Dermis blood vessel endothelial cell (primary cell): ENCODE measurements at places on chromosomes 3 and 15. TPM values are rescaled to one million over a fixed set of nuclear protein-coding genes. Genes with fewer than 3 reads are reported as not detected.

The PLSCR4 gene
- total RNA-seq, result 655 and 677 TPM in 2 replicates

The GOLGA8Q gene
- 0.09 and 0.85 TPM in 2 replicates for total RNA-seq

The SAMMSON gene
- total RNA-seq, result not detected in 2 replicates

The FSD2 gene
- total RNA-seq, result not detected in 2 replicates

The SLCO2A1 gene
- 4.9 and 10.7 TPM in 2 replicates for total RNA-seq

The GDPGP1 gene
- total RNA-seq, result 11.7 and 13.6 TPM in 2 replicates

The FOXB1 gene
- not detected in 2 replicates for total RNA-seq

The CCR9 gene
- total RNA-seq, result not detected in 2 replicates

DNA sequence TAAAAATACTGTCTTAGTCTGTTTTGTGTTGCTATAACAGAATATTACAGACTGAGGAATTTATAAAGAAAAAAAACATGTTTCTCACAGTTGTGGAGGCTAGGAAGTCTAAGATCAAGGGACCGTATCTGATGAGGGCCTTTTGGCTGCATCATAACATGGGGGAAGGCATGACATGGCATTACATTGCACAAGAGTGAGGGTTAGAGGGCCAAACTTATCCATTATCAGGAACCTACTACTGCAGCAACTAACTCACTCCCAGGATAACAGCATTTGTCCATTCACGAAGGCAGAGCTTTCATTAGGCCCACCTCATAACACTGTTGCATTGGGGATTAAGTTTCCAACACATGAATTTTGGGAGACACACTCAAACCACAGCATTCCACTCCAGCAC is 30.3 kb downstream of the SYN2 start:
- no peak for DNase-seq

DNA sequence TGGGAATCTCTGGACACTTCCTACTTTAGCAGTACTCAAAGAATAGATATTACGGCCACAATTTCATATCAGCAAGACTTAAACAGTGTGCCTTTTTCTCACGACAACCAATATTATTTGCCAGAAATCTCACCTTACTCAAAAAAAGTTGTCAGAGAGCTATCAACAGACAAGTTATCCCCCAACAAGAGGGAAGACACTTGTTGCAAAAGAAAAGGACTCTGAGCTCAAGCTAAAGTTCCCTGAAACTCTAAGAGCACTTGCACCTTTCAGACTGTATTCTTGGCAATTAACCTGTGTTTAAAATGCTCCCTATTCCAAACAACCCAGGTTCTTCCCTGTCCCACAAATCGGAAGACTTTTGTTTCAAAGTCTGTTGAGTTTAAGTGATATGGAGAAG is 4.5 kb downstream of the LRIG1 start:
- DNase-seq, result no peak

DNA sequence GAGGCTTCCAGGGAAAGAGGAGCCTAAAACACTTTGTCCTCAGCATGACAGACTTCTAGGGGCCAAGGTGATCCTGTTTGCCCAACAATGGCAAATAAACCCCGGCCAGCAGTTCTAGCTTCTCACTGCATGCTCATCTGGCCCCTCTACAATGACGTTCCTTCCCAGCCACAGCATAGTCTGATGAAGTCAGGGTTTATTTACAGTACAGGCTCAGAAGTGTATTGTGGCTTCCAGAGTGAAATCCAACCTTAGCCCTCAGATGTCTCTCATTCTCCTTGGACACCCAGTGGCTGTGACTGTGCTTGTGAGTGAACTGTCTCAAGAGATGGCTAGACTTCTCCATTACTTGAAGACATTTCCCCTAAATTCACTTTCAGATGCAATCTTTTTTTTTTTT is 40.8 kb downstream of the BFSP2 start:
- no peak for DNase-seq

DNA sequence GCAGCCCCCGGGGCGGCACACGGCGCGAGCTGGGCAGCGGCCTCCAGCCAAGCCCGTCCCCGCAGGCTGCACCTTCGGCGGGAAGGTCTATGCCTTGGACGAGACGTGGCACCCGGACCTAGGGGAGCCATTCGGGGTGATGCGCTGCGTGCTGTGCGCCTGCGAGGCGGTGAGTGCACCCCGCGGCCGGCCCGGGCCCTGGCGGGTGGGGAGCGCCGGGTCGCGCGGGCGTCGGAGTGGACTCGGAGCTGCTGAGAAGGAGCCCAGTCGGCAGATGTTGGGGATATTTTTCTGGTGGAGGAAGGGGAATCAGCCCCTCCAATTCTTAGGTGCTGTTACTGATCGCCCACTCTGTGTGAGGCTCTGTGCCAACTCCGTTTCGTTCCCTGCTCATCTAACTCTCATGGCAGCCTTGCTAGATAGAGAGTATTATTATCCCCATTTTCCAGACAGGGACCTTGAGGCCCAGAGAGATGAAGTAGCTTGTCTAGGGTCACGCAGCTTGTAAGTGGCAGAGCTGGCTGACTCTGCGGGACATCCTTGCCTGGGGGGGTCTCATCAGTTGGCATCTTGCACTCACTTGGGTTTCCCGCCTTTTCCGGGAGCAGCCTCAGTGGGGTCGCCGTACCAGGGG is 890 bp downstream of the CHRD start:
- no peak for DNase-seq

DNA sequence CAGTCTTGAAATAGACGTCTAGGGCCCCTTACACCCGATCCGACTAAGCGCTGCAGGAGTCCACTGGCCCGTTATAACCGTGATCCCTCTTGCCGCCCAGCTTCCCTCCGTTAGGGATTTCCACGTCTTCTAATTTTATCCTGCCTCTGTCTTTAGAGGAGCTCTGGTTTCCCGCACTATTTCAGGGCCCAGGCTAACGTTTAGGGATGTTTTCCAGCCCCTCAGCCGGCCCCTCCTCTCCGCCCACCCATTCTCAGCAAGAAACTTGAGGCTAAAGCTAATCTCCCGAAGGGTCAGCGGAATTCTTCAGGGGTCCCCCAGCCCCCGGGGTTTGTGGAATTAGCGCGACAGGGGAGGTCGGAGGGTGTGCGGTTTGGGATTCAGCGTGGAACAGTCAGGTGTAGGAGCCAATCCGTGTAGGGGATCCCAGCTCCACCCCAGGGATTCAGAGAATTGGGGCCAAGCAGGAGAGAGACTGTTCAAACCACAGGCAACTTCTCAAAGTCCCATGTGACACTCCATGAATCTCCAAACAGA is 1.6 kb downstream of the PTX3 start:
- peak; percentile 60 for DNase-seq

DNA sequence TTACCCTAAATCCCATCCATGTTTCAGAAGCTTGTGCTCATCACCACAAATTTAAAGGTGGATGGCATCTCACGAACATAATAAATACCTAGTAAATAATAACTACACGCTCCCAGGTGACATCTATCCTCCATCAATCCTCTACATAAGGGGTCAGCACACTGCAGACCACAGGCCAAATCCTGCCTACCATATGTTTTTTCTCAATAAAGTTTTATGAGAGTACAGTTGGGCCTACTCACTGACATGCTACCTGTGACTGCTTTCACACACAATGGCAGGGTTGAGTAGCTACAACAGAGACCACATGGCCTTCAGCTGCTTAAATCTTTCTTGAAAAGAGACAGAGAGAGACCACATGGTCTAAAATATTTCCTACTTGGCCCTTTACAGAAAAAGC is 105.9 kb downstream of the LMLN start:
- no peak for DNase-seq

DNA sequence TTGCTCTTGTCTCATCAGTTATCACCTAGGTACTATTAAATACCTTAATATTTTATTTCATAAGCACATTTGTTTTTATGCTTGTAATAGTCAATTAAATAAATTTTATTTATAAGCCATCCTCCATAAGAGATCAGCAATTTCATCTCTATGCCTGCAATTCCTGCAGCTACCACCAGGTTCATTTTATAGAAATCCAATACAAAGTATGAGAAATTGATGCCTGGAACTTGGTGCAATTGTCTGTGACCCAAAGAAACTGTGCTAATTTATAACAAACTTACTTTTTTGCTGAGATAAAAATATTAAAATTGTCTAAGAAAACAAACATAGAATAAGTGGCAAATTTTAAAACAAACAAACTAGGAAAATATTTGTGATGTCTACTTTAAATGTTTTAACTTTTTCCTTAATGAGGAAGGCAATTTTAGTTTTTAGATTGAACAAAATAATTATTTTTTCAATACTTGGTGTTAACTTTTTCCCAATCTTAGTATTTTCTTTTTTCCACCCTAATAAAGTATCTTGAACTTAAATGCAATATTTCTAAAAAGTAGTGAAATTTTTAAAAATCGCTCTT is 1026.6 kb downstream of the ROBO1 start:
- DNase-seq, result no peak

- DNase-seq, result no peak
Measured at GRCh38 chr3:115503394-115503793, 119.9 kb upstream of the GAP43 start.

DNA sequence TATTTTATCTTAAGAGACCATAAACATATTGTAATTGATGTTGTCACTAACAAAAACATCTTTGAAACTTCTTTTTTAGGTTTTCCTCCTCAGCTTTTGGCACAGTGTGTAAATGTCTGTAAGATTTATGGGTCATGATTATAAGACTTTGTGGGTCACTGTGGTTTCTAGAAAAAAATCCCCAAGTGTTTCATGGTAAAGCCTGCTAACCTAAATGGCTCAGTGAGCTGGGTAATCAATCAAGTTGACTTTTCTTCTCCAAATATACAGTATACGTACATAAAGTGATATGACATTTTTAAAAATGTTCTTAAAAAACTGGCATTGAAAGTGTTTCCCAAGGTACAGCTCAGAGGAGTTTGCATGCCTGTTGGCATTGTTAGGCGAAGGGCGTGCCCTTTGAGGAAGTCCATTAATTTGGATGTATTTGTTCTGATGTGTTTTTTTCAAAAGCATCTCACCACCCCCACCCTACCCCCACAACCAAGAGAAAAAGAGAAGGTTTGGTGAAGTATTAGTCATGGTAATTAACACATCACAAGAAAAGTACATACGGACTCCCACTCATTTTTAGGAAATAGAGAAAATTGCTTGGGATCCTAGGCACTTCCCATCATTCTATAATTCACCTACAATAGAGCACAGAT is 385.4 kb upstream of the LRRC3B start:
- DNase-seq, result no peak

DNA sequence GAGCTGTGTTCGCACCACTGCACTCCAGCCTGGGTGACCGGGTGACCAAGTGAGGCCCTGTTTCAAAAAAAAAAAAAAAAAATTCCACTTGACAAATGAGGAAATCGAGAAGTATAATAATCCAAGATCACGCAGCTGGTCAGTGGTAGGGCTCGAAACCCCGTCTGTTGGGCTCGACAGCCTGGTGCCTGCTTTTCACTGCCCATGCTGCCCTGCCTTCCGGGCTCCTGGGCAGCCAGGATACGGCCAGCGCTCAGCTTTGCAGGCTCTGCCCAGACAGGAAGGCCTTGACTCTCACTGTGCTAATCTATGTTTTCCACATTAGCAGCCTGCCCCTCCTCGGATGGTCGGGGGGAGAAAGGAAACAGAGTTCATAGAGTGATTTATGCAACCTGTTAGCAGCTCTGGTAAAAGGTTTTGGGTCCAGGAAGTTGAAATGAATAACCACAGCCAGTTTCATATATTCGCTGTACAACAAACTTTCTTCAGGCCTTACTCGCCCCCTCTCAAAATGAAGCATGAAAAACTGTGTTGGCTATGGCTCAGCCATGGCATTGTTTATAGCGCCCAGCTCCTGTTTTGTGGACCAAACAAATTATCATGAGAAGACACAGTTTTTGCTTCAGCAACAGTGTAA is 108.8 kb downstream of the XXYLT1 start:
- DNase-seq, result peak; percentile 94

- no peak for DNase-seq
Measured at GRCh38 chr3:174169736-174170135, 689.4 kb upstream of the NAALADL2 start.

- DNase-seq, result no peak
Measured at GRCh38 chr3:172454180-172454579, 5.9 kb upstream of the GHSR start.

- no peak for DNase-seq
Measured at GRCh38 chr3:185365291-185366073, 2.5 kb downstream of the MAP3K13 start.

DNA sequence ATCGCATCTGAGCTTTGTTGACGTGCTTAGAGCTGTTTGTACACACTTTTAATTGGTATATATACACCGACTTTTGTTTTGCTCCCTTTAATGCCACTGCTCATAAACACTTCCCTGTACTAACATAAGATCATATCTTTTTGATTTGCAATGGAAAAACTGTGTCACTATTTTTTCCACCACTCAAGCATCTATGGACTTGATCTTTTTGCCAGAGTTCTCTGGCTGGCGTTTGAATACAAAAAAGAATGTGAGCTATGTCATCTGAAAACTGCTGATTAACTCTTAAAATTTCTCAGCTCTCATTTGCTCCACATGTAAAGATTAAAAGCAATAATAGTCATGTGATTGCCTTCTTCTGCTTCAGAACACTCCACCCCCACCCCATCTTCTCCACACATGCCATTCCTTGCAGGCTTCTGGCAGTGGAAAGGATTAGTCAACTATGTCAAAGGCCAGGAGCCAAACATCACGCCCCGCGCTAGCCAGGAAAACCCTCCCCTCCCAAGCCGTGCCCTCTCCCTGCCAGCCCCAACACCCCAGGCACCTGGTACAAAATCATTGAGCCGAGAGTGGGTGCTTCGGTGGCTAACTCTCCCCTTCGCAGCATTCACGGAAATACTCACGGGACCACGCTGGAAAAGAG is 123.4 kb upstream of the MEF2A start:
- peak; percentile 92 for DNase-seq

- DNase-seq, result peak; percentile 13
Measured at GRCh38 chr15:71588746-71589145, 221.6 kb upstream of the NR2E3 start.

DNA sequence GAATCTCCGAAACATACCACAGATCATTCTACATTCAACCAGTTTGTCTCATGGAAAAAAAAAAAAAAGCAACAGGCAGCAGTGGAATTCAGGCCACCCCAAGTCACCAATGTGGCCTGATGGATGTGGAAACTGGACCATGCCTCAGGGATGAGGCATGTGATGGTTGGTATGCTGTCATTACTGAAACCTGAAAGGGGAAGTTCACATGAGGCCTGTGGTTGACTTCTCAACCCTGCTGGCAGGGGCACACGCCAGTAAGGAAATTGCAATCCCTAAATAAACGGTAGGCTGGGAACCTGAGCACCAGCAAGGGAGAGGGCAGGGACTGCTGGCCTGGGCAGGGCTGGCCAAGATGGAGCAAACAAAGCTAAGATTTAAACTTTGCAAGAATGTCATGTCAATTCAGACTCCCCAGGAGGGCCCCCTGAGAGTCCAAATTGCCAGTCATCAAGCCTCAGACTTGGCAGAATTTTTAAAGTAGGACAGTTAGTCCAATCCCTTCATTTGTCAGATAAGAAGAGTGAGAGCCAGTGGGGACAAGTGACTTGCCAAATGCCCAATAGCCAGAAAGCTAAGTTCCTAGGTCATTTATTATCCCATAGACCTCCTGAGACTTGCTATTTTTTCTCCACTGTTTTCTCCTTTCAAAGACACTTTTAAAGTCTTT is 310.4 kb downstream of the ERC2 start:
- DNase-seq, result no peak

DNA sequence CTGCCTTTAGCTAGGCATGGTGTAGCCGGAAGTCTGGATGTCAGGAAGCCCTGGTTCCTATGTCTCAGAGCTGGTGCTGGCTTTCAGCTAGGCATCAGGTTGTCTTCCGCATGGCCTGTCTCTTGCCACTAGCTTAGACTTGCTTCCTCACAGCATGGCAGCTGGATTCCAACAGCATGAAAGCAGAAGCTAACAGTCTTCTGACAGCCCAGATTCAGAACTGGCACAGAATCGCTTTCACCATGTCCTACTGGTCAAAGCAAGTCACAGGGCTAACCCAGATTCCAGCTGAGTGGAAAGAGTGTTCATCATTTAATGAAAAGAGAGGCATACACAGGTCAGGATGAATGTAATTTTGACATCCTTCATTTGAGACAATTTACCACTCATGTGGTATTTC is 1050.5 kb downstream of the ROBO2 start:
- DNase-seq, result no peak
